Esophagus mucosa (tissue), 1 donor: ENCODE measurements at places on chromosomes 16 and 17. TPM values are rescaled to one million over a fixed set of nuclear protein-coding genes. Genes with fewer than 3 reads are reported as not detected.

DNA sequence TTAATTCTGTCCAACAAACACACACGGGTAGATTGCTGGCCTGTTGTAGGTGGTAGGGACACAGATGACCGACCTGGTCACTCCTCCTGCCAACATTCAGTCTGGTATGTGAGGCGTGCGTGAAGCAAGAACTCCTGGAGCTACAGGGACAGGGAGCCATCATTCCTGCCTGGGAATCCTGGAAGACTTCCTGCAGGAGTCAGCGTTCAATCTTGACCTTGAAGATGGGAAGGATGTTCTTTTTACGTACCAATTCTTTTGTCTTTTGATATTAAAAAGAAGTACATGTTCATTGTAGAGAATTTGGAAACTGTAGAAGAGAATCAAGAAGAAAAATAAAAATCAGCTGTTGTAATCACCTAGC is 3.5 kb upstream of the ADGRG3 start:
- no peak for ATAC-seq

GRCh38 chr16:89094252-89094879 is 714 bp downstream of the ACSF3 start:
- ATAC-seq, result peak; percentile 47

DNA sequence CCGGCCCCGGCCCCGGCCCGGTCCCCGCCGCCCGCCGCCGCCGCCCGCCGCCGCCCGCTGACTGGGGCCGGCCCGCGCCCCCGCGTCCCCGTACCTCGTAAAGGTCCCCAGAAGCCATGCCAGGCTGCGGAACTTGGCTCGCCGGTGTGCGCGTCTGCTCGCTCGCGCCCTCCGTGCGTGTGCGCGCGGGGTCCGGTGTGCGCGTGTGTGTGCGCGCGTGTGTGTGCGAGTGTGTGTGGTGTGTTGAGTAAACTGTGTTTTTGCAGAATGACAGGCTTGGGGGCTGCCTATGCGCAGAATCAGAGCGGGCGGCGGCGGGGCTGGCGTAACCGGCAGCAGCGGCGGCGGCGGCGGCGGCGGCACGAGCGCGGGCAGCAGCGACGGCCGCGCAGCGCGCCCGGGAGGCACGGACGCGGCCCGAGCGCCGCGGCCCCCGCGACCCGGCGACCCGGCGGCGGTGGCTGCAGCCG is 307 bp downstream of the CDYL2 start:
- ATAC-seq, result peak; percentile 38

- ATAC-seq, result no peak
Observed at GRCh38 chr16:86122681-86123342, 223.8 kb downstream of the IRF8 start.

GRCh38 chr17:1059131-1059795 is 62.3 kb downstream of the TIMM22 start:
- ATAC-seq, result no peak

GRCh38 chr16:85141491-85142128 is 29.3 kb upstream of the CIBAR2 start:
- ATAC-seq, result no peak

- ATAC-seq, result peak; percentile 29
Observed at GRCh38 chr16:75130150-75130771, 13.7 kb upstream of the LDHD start.

DNA sequence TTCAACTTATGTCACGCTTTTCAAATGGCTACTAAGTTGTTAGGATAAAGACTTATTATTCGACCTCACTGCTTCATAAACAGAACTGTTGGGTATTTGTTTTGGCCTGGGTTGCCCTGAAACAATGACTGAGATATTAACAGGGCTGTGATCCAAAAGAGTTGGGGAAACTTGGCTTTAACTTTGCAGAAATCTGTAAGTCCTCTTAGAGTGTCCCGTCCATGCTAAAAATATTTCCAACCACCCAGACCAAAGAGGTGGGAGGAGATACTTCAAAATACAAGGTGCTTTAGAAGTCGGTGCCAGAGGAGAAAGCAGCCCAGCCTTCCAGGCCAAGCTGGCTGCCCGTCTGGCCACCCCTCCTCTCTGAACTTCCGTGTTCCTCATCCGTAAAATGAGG is 16.1 kb upstream of the SPATA32 start:
- no peak for ATAC-seq

DNA sequence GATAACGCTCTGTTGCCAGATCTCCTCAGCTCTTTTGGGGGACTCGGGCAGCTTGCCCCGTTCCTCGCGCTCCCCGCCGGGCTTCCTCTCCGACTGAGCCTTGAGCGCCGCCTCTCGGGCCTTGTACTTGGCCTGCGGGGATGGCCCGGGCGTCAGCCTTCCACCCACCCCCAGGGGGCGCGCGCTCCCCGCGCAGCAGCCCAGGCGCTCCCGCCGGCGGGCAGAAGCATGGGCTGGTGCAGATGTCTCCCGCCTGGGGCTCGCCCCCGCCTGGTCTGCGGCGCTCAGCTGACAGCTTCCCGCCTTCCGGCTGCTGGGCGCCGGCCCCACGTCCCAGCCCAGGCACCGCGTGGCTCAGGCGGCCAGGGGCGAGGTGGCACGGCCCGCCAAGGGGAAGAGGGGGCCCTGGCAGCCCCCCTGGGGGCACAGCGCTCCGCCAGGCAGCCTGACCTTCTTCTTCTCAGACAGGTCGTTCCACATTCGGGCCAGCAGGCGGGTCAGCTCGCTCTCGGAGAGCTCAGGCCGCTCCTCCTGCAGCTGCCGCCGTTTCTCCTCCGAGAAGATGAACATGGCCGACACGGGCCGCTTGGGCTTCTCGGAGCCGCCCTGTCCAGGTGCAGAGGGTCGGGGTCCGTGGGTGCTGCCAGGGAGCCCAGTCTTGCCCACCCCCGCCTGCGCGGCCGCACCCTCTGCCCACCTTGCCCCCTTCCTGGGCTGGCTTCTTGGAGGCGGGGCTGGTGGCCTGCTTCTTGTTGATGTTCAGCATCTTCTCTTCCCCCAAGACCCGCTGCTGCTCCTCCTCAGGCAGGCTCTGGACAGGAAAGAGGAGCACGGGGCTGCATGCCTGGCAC is 8.9 kb downstream of the UBTF start:
- ATAC-seq, result peak; percentile 76

- ATAC-seq, result peak; percentile 48
Observed at GRCh38 chr17:35051183-35051578, 12.3 kb downstream of the RFFL start.

DNA sequence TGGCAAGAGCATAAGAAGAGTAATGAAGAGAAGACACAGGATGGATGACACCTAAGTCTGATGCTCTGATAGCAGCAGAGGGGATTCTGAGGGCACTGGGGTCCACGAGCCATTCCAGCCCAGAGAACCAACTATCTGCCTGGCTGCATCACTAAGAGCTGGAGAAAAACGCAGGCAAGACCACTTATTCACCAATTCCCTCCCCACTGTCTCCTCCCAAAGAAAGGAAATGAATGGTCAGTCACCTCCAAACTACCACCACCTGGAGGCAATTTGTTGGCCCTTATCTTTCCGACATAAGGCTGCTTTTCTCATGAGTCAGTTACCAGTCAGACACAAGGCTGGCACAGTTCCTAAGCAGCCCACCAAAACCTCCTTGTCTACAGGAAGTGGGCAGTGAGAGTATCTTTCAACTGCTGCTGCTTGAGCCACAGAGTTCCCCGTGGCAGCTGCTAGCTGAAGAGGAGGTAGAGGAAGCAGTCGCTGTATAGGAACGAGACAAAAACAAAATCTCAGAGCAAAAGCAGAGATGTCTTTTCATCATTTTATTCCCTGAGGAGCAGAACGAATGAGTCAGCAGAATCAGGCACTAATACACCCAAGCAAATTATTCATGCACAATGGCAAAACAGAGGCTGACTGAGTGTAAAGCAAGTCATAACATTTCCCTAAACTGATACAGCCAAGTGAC is 111.1 kb downstream of the SMG6 start:
- peak; percentile 58 for ATAC-seq

DNA sequence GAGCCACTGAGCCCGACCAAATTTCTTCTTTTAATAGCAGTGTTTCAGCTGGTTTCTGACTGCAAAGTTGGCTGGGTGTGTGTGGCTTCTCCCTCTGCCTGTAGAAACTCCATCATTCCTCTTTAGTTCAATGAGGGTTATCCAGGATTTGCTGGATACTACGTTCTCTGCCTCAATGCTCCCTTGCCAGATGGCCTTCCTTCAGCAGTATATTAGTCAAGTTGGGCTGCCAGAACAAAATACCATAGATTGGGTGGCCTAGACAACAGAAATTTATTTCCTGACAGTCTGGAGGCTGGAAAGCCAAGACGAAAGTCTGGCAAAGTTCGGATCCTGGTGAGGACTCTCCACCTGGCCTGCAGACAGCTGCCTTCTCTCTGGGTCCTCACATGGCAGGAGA is 103.7 kb downstream of the NOG start:
- no peak for ATAC-seq

GGNBP2 gene
- total RNA-seq, result 43.6 TPM

SLC5A2 gene
- 0.12 TPM for total RNA-seq

TBC1D3K gene
- total RNA-seq, result not detected
